ENCODE measurements at places on chromosomes 12 and 14.
A peak's percentile ranks its signal among the peaks of the same experiment; 100 is the strongest.

- no peak for DNase-seq
Observed at GRCh38 chr12:50937653-50938052, 14.7 kb upstream of the HIGD1C start.

DNA sequence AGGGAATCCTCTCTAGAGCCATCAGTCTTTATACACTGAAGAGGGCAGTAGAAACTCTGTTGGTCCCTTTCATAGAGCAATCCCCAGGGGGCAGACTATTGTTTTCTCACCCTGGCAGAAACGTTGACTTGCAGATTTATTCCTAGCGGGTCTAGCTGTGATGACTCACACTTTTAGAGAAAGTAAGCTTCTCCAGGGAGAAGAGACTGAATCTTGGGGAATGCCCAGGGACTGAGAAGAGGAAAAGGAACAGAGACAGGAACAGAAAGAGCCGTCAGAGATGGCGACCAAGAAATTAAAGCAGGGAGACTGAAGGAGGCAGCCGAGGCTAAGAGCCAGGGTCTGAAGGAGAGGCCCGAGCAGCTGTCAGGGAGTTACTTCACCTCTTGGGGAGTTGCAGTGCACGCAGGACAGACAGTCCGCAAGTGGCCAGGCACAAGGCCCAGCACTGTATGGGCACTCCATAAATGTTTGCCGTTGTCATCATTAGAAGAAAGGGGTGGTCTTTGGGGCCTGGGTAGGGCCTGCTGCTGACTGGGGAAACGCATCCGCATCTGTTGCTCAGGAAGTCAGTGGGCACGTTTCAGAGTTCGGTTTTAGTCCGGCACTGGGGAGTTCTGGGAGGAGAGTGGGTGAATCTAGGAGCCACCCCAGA, 13.0 kb downstream of the PLEKHG6 start:
- peak; percentile 77 for DNase-seq

DNA sequence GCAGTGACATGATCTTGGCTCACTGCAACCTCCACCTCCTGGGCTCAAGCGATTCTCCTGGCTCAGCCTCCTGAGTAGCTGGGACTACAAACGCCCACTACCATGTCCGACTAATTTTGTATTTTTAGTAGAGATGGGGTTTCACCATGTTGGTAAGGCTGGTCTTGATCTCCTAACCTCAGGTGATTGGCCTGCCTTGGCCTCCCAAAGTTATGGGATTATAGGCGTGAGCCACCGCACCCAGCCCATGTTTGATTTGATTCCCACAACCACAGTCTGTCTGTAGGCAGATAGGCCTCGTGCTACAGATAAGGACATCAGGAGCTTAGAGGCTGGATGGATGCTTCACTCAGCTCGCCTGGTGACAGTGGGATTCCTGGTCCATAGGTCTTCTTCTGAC, 23.0 kb downstream of the EML1 start:
- DNase-seq = no peak

DNA sequence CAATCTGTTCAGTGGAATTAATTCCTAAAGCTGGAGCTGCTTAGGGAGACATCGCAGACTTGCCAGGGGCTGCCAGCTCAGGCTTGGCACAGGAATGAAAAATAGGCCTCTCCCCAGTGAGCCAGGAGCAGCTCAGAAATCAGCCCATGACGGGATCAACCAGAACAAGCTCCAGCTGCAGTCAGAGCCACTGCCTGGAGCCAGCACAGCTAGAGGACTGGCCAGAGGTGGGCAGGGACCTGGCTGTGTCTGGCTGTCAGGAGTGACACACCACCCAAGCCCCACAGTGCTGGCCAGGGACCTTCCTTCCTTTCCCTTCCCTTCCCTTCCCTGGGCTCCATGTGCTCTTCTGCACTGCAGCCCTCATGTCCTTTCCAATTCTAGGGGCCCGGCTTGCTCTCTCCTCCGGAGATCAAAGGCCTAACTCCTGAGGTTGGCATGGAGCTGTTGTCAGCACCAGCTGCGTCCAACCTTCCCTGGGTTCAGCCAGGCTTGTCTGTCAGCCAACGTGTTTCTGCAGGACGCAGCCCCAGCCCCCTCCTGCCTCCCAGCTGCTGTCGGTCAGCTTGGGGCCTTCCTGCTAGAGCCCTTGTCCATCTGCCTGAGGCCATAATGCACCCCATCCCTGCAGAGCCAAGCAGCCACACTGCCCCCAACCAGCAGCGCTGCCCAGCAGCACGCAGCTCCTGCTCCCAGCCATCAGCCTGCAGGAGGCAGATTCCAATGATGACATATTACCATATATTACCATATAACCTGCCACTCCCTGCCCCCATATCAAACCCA, 149.3 kb downstream of the CALM1 start:
- DNase-seq = peak; percentile 61

- DNase-seq = no peak
Observed at GRCh38 chr12:45582986-45583659, 146.4 kb upstream of the ARID2 start.

DNA sequence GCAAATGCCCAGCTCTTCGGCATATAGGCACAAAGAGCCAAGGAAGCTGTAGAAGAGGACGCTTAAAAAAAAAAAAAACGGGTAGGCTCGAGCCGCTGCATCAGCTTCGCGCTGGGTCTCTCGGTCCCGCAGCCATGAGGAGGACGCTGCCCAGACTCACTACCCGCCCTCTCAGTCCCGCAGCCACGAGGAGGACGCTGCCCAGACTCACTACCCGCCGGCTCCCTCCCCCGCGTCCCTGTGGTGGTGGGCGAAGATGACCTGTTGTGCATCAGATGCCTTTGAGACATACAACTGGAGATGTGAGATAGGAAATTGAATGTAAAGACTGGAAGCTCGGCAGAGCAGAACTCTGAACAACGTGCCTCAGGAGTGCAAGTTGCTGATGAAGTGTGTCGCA, 11.4 kb upstream of the SPSB2 start:
- DNase-seq = no peak

GRCh38 chr14:81536241-81536771, 2.7 kb upstream of the SEL1L start:
- DNase-seq = no peak

- no peak for DNase-seq
Observed at GRCh38 chr12:108948367-108948766, 68.5 kb downstream of the DAO start.

- DNase-seq = no peak
Observed at GRCh38 chr14:23183479-23183878, at the start of gene SLC7A8. Gene SLC7A8, minus strand, starts transcription at chr14:23183660. Its CDS starts 746 bp downstream, at chr14:23182914.

DNA sequence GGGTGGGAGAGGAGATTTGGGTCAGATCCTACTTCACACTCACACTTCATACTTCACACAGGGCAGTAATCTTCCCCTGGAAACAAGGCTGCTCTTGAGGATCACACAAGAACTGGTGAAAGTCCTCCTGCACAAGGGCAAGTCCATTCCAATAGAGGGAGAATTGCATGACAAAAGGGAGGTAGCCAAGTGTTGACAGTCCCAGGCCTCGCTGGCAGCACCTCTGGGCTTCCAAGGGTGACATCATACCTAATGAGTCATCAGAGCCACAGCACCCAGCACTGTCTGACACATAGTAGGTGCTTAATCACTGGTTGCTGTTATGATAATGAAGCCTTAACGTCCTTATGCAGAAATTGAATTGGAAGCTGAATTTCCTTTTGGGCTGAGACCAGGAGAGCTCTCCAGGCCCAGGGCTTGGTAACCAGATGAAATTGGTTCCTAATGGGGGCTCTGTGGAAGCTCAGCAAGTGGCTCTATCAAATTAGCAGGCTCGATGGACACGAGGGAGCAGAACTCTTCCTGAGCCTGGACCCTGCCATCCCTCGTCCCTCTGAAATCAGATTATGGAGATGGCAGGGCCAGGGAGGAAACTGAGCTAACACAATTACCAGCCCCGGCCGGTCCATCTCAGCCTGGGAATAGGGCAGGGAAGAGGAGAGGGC, 58.8 kb upstream of the ACTN1 start:
- DNase-seq = no peak

DNA sequence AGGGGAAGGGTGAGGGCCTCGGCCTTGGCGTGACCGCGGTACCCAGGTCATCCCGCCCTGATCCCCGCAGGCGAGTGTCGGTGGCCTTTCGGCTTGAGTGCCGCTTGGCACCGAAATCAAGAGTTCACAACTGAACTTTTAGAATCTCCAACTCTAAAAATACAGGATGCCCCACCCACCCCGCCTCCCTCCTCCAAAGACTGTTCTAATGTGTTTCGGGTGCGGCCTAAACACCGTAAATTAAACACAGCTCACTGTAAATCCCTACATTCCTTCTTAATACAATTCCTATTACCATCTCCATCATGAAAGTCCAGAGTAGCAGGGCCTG, 11.4 kb downstream of the SCNN1A start:
- DNase-seq = no peak

GRCh38 chr12:129788506-129789084, 115.2 kb downstream of the TMEM132D start:
- no peak for DNase-seq

DNA sequence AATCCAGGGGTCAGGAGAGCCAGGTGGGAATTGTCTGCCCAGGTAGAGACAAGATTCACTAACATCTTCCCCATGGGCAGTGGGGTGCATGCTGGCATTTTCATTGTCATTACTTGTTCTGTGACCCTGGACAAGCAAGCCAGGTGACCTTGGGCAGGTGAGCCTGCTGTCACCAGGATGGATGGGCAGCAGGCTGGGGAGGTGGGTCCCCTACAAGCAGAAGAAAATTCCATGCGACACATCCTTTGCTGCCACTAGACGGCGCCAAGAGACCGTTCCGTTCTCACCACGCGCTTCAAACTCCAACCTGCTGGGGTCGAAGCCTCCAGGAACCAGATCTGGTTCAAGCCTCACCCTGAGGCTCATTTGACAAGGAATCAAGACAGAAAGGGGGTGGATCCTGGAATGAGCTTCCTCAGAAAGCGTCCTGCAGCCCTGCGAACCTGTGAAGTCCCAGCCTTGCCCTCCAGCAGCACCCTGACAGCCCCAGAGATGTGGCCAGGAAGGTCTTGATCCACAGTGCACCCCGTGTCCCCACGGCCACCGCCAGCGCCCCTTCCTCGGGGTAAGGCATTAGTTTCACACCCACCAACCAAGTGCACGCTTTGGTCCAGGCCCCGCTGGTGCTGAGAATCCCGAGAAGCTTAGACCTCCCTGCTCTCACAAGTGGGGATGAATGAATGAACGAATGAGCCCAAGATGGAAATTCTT, 3.2 kb upstream of the DYNC1H1 start:
- DNase-seq = peak; percentile 61

Data from NCI-H526 (cell line).